ENCODE measurements at places on chromosomes 2 and 18. TPM values are rescaled to one million over a fixed set of nuclear protein-coding genes. Genes with fewer than 3 reads are reported as not detected.

The ANKRD30BL gene
- total RNA-seq = 0.31 TPM

DNA sequence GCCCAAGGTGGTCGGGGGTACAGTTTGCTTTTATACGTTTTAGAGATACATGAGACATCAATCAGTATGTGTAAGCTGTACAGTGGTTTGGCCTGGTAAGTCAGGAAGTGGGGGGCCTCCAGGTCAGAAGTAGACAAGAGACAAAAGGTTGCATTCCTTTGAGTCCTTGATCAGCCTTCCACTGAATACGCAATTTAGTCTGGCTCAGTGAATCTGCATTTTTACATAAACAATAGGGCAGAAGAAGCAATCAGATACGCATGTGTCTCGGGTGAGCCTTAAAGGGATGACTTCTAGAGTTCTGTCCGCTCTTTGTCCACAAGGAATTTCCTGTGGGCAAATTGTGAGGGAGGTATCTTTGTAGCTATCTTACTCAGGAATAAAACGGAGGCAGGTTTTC is 87.2 kb downstream of the SOWAHC start:
- DNase-seq = no peak

- peak; percentile 24 for DNase-seq
Observed at GRCh38 chr18:61531182-61531581, 198.0 kb downstream of the CDH20 start.

- no peak for DNase-seq
Observed at GRCh38 chr2:23069923-23070322, 315.1 kb upstream of the KLHL29 start.
